ENCODE measurements at places on chromosomes 13 and 19. TPM values are rescaled to one million over a fixed set of nuclear protein-coding genes. Genes with fewer than 3 reads are reported as not detected.

Gene SIGLEC11
- not detected for total RNA-seq

Gene CRLF1
- 9.5 TPM for total RNA-seq

Gene CGB5
- total RNA-seq, result not detected

Gene CEACAM4
- total RNA-seq, result not detected

GRCh38 chr19:49553451-49554271 lies 25.9 kb downstream of the RCN3 start:
- H3K36me3 ChIP-seq, result no peaks in the 10 kb centered on the region
- H3K4me3 ChIP-seq, result no peak overlapping the region
- peaks cover 12% of the 10 kb centered on the region for H3K4me1 ChIP-seq
- no peaks in the 10 kb centered on the region for H3K27me3 ChIP-seq
- no peak overlapping the region for H3K27ac ChIP-seq

- no peaks in the 10 kb centered on the region for H3K36me3 ChIP-seq
- H3K27ac ChIP-seq, result no peak overlapping the region
- H3K4me3 ChIP-seq, result no peak overlapping the region
- no peaks in the 10 kb centered on the region for H3K27me3 ChIP-seq
- DNase-seq, result no peak
Measured at GRCh38 chr13:99278200-99278599, 20.0 kb upstream of the GPR18 start.

DNA sequence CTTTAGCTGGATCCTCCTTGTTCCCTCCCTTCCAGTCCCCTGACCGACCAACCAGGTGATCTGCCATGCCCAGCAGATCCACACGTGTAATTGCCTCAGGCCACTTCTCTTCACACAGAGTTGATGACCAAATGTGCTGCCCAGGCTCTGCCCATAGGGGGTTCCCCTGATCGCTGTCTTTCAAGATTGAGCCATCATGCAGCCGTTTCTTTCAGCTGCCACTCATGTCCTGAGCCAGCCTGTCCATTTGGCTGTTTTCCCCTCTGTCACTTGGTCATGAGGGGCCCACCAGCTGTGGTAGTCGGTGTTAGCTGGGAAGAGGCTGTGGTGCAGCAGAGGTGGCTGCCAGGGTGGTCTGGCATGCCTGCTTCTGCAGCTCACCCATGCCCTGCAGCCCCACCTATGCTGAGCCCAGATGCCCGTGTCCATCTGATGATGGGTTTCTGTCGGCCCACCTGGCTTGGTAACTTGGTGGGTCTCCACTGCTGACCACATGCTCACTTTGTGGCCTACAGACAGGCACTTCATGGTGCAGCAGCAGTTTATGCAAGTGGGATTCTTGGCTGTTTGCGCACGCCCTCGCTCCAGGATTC lies 35.6 kb upstream of the GPR183 start:
- no peak overlapping the region for H3K4me3 ChIP-seq
- H3K4me1 ChIP-seq, result no peaks in the 10 kb centered on the region
- H3K27ac ChIP-seq, result no peak overlapping the region

DNA sequence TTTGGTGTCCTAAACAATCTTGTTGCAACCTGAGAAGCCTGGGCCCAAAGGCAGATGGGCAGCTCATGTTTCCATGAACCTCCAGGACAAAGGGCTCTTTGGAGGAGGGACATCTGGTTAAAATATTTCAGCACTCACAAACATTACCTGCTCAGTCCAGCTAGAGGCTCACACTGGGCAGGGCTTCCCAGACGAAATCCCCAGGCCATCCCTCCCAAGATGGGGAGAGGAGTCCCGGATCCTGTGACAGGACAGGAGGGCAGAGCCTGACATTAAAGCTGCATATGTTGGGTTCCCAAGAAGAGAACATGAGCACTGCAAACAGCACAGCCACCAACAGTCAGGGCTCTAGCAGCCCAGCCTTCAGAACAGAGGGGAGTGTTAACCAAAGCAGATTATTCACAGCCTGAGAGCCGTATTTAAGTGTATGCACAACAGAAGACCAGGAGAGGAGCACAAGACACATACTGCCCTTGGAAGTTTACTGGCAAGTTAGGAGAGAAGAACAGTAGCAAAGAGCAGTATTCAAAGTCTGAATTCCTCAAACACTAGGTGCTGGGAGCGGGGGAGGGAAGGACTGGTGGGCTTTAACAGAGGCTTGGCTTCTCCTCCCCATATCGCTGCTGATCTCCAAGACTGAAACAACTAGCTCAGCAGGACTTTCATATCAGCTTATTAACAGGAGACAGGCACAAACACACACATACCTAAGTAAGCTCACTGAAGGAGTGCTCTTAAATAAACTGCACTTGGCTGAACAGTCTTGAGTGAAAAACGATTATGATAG lies 12.3 kb downstream of the ATP7B start:
- peaks cover 19% of the 10 kb centered on the region for H3K4me1 ChIP-seq
- no peaks in the 10 kb centered on the region for H3K36me3 ChIP-seq
- no peaks in the 10 kb centered on the region for H3K27me3 ChIP-seq

GRCh38 chr19:49972841-49973240 lies 11.9 kb upstream of the SIGLEC11 start:
- no peak overlapping the region for H3K27ac ChIP-seq
- no peaks in the 10 kb centered on the region for H3K36me3 ChIP-seq
- DNase-seq, result no peak
- no peaks in the 10 kb centered on the region for H3K27me3 ChIP-seq

- DNase-seq, result no peak
- 0 out of 2 replicates have a peak, but pooled peaks cover 3% of the 10 kb centered on the region for H3K4me1 ChIP-seq
- H3K4me3 ChIP-seq, result peak overlapping the region; percentile 44
- H3K27ac ChIP-seq, result no peak overlapping the region
- no peaks in the 10 kb centered on the region for H3K27me3 ChIP-seq
Measured at GRCh38 chr13:97018029-97018819, 23.9 kb upstream of the OXGR1 start.

DNA sequence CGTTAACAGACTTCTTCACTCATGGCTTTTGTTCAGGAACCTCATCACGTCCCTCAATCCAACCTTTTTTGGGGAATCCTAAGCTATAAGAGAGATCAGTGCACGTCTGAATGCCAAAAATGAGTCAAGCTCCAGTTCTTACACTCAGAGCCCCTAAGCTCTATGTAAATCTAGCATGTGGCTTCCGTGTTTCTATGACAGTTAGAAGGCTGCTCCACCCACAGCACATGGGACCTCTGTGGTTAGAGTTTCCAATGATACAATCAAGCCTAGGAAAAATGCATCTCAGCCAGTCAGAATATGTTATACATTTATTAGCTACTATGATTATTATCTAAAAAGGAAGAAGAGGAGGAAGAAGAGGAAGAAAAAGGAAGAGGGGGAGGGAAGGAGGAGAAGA lies 135.9 kb downstream of the ENOX1 start:
- no peaks in the 10 kb centered on the region for H3K36me3 ChIP-seq
- H3K27ac ChIP-seq, result no peak overlapping the region
- DNase-seq, result no peak
- H3K4me3 ChIP-seq, result no peak overlapping the region
- no peaks in the 10 kb centered on the region for H3K4me1 ChIP-seq

DNA sequence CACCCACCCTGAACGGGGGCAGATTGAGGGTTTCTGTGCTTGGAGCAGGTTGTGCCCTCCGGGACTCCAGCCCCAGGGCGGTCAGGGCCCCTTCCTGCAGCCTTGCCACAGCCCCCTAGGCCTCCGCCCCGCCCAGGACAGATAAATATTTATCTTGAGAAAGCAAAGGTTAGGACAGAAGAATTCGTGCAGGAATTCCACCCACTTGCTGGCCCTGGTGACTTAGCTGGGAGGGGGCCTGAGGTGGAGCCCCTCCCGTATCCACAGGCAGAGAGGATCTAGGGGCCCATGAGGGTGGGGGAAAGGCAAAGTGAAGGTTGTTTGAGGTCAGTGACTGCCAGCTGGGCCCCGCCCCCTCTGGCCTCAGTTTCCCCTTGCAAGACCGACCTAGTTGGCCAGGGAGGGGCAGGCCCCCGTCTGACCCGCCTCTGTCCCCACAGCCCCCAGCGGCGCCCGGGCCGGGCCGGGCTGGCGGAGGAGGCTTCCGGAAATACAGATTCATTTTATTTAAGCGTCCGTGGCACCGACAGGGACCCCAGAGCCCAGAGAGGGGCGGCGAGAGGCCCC lies 5.2 kb downstream of the MIDN start:
- H3K36me3 ChIP-seq, result peaks cover 75% of the 10 kb centered on the region
- H3K4me1 ChIP-seq, result no peaks in the 10 kb centered on the region
- H3K27ac ChIP-seq, result no peak overlapping the region
- no peak overlapping the region for H3K4me3 ChIP-seq
- no peaks in the 10 kb centered on the region for H3K27me3 ChIP-seq
- no peak for DNase-seq

DNA sequence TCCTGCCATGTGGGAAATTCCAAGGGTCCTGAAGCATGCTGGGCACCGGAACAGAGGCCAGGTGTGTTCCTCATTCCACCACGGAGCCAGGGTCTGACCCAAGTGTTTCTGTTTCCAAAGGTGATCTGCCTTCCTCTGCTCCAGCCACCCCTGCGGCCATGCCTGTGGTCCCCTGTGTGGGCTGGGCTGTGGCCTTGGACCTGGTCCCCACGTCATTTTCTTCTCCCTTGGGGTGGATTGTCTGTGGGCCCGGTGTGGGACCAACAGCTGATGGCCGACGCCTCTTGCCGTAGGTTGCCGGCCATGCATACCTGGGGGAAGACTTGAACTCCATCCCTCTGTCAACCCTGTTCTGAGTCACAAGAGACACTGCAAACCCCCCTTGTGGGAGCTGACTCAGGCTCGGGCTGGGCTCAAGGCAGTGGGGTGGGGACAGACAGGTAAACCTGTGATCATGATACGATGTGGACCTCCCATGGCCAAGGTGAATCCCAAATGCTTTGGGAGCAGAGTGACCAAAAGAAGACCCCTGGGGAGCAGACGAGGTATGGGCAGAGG lies 35.0 kb downstream of the ATP11A start:
- no peak overlapping the region for H3K27ac ChIP-seq
- no peak overlapping the region for H3K4me3 ChIP-seq
- DNase-seq, result no peak
- H3K4me1 ChIP-seq, result peaks cover 31% of the 10 kb centered on the region
- H3K27me3 ChIP-seq, result no peaks in the 10 kb centered on the region
- no peaks in the 10 kb centered on the region for H3K36me3 ChIP-seq

DNA sequence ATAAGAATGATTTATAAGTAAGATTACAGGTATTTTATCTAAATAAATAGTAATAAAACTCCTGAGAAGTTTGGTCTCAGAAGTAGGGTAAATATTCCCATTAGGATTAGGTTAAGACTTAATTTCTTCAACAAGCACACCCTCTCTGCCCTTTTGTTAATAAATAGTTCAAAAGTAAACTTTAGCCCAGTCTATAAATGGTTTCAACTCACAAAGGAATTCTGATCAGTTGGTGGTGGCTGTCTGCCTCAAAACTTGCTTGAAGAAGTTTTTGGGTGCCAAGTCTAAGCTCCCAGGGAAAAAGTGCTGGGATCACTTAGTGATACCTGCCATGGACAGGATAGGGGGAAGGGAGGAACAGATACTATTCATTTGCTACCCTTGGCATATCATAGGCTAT lies 22.9 kb downstream of the MBNL2 start:
- no peaks in the 10 kb centered on the region for H3K36me3 ChIP-seq
- no peaks in the 10 kb centered on the region for H3K27me3 ChIP-seq
- peaks cover 2% of the 10 kb centered on the region for H3K4me1 ChIP-seq
- no peak for DNase-seq
- no peak overlapping the region for H3K4me3 ChIP-seq
- H3K27ac ChIP-seq, result no peak overlapping the region

GRCh38 chr13:48624858-48625257 lies 28.9 kb upstream of the CYSLTR2 start:
- H3K4me3 ChIP-seq, result no peak overlapping the region
- no peak for DNase-seq
- H3K27ac ChIP-seq, result no peak overlapping the region
- no peaks in the 10 kb centered on the region for H3K36me3 ChIP-seq
- H3K27me3 ChIP-seq, result no peaks in the 10 kb centered on the region

DNA sequence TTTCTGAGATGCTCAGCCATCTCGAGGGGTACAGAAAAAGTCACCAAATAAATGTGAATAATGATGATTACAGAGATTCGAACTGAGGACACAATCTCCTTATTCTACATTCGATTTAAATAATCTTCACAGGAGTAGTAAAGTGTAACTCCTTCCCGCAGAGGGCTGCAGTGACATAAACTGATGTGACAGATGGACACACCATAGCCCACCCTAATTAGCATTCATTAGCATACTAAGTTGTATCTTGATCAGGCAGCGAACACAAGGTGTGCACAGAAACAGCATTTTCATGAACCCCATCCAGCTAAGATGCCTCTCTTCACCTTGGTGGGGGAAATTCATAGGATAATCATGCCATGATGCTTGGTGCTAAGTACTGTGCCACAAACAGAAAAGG lies 83.0 kb downstream of the TNFSF11 start:
- no peaks in the 10 kb centered on the region for H3K27me3 ChIP-seq
- no peak overlapping the region for H3K4me3 ChIP-seq
- no peak for DNase-seq
- H3K36me3 ChIP-seq, result no peaks in the 10 kb centered on the region
- H3K4me1 ChIP-seq, result peaks cover 10% of the 10 kb centered on the region

All from H1 (cell line).